ENCODE measurements at places on chromosomes 3 and 15.

DNA sequence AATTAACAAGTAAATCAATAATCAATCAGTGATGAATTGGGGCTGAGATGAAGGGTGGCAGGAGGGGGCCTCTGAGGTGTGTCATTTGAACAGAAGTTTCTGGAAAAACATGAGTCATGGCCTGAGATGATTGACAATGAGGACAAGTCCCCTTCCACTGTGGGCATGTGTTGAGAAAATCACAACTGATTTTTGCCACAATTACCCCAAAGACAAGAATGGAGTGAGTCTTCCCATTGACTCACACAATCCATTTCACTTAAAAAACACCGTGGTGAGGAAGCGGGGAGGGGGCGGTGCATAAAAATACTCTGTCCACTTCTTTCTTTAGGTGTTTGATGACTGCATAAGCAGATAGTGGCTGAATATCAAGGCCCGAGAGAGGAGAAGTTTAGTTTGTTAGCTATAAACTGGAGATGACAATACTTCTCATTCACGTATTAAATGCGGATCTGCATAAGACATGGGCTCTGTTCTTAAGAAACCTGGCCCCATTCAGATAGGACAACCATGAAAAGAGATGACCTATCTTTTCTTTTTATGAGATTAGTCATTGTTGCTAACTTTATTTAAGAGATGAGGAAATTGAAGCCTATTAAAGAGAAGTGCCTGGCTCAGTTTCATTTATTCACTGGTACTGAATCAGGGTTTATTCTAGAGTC lies 34.7 kb downstream of the SHC4 start:
- ATAC-seq = no peak

- no peak for ATAC-seq
Measured at GRCh38 chr3:170473358-170473757, 54.7 kb downstream of the CLDN11 start.

- no peak for ATAC-seq
Measured at GRCh38 chr3:143083781-143084180, 35.8 kb upstream of the CHST2 start.

GRCh38 chr15:51094606-51095569 lies at the start of gene TNFAIP8L3:
Gene TNFAIP8L3 (minus strand): TSS chr15:51094906. CDS start chr15:51094595, 311 bp downstream.
- peak; percentile 86 for ATAC-seq

GRCh38 chr3:107681396-107681795 lies 158.6 kb downstream of the BBX start:
- ATAC-seq = no peak

DNA sequence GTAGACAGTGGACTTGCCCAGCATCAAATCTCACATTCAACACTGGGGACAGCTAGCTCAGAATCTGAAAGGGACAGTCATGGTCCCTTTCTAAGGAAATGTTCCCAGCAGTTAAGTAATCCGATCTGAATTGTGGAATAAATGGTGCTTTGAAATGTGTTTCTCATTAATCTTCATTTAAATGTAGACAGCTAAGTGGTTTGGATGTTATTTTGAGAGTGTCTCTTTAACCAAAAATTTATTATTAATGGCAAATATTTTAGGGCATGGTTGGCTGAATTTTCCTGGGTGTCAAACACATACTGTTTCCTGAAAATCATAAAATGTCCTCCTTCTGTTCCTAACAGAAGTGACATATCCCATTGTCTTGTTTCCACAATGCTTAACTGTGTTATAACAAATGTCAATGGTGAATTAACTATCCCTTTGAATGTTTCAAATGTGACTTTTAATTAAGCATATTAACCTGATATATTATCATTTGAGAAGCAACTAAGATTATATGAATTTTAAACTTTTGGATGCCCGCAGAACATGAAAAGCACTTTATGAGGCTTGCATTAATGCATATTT lies 210.8 kb downstream of the CHST2 start:
- ATAC-seq = peak; percentile 15

- no peak for ATAC-seq
Measured at GRCh38 chr3:187005827-187006481, 75.6 kb downstream of the ST6GAL1 start.
